ENCODE measurements at places on chromosomes 7 and 10.

DNA sequence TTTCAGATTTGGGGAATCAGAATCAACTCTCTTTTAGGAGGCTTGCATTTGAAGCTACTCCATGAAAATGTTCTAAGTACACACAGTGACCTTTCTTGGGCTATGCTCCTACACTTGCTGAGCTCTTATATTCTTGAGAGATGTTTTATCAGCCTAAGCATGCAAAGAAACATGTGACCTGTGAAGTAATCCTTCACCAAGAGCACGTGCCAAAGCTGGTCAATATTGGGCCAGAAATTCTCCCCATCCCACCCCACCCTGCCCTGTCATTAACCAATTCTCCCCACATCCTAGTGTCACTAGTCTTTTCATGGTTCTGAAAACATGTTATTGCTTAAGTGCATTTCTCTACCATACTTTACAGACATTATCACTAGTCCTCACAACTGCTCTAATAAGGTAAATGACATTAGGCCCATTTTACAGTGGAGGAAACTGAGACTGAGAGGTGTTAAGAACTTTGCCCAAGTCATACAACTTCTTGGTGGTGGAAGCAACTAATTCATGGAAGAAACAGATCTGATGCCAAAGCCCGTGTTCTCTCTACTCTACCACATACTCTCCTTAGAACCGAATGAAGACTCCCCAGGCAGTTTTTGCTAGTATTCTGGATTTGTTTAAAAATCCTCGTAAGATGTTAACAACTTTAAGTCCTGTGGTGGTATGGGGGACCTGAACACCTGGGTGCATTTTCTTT is 200.6 kb downstream of the PTEN start:
- no peak for DNase-seq

- no peak for DNase-seq
Observed at GRCh38 chr10:75043256-75044131, 68.0 kb upstream of the SAMD8 start.

GRCh38 chr7:107179326-107180164 is 10.7 kb downstream of the HBP1 start:
- peak; percentile 39 for DNase-seq

GRCh38 chr10:9613338-9614075 is 1404.2 kb upstream of the CELF2 start:
- no peak for DNase-seq

DNA sequence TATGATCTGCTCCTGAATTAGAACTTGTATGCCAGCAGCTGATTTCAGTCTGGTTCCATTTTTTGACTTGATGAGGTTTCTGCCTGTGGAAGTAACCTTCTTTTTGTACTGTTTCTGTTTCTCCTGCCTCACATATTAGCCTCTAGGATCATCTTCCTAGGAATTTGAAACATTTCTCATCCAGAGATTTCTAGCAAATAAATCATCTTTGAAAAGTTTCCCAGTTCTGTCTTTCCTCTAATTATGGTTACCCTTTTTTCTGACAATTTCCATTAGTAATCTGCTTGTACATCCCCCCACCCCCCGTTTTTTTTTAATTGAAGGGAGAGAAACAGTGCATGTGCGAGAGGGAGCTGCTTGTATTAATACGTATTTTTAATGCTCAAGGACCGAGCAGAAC is 92.2 kb downstream of the NRF1 start:
- no peak for DNase-seq

- DNase-seq: no peak
Observed at GRCh38 chr10:79406683-79407422, 38.6 kb downstream of the ZCCHC24 start.

GRCh38 chr7:140518370-140519006 is 39.2 kb upstream of the MKRN1 start:
- DNase-seq: no peak

- DNase-seq: no peak
Observed at GRCh38 chr10:133157662-133158436, 2.2 kb upstream of the KNDC1 start.

GRCh38 chr7:17965603-17966002 is 25.3 kb upstream of the SNX13 start:
- peak; percentile 32 for DNase-seq

DNA sequence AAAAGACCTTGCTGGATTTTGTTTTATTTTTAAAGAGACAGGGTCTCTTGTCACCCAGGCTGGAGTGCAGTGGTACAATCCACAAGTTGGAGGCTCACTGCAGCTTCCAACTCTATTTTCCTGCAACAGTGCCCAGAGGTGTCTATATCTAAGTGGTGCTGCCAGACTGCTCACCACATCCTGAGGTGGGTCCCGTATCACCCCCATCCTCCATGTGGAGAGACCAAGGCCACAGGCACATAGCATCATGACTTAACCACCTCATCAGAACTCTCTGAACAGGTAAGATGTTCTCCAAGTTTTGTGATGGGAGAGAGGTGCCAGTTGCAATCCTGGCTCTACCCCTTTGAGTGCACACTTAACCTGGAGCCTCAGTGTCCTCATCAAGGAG is 98.2 kb downstream of the RNF216 start:
- DNase-seq: no peak

GRCh38 chr10:49363309-49364031 is 32.4 kb downstream of the DRGX start:
- no peak for DNase-seq

DNA sequence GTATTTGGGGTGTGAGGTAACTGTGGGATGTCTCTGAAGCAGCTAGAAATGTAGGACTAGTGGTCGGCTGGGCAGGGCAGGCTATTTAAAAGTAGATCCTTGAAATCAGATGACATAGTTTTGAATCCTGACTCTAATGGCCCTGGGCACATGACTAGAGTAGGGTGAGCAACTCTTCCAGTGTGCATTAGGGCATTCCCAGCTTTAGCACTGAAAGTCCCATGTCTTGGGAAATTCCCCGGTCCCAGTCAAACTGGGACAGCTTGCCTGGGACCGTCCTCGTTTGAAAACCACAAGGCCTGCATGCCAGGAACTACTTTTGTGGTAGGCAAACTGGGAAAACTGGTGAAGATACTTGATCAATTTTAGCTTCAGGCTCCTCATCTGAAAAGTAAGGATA is 255.3 kb downstream of the PTEN start:
- DNase-seq: no peak

DNA sequence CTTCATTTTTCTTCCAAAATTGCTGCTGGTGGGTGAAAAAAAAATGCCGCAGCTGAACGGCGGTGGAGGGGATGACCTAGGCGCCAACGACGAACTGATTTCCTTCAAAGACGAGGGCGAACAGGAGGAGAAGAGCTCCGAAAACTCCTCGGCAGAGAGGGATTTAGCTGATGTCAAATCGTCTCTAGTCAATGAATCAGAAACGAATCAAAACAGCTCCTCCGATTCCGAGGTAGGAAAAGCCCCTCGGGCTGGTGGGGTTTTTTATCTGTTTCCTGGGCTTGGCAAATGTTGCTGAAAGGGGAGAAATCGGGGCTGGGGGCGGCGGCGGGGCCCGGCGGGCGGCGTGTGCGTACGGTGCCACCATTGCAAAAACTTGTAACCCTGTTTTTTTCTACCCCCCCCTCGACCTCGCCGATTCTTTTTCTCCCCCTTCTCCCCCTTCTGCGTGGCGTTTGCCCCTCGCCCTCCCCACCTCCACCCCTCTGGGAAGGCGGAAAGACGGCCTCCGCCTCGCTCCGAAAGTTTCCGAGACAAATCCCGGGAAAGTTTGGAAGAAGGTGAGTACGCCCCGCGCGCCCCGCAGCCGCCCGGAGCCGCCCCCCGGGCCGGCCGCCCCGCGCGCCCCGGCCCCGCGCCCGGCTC is 789 bp downstream of the TCF7L2 start:
- DNase-seq: no peak

DNA sequence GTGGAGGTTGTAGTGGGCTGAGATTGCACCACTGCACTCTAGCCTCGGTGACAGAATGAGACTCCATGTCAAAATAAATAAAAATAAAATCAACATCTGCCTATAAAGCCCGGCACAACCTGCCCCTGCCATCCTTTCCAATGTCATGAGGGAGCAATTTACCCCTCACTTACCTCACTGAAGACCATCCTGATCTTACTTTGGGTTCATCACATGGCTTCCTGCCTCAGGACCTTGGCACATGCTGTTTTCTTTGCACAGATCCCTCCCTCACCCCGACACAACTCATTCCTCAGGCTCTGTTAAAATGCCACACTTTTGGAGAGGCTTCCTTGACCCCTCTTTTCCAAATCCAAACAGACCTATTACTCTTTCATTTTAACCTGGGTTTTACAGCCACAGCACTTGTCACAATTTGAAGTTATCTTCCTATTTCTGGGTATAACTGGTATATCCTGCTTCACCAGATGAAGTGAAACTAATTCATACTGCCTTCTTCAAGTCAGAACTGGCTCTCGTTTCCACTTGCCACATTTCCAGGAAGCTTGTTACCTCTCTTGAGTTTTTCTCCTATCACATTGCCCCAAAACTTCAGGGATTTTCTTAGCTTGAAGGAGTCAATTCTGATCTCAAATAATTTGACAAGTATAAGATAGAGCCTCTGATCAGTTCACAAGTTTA is 69.3 kb upstream of the PARD3 start:
- no peak for DNase-seq

DNA sequence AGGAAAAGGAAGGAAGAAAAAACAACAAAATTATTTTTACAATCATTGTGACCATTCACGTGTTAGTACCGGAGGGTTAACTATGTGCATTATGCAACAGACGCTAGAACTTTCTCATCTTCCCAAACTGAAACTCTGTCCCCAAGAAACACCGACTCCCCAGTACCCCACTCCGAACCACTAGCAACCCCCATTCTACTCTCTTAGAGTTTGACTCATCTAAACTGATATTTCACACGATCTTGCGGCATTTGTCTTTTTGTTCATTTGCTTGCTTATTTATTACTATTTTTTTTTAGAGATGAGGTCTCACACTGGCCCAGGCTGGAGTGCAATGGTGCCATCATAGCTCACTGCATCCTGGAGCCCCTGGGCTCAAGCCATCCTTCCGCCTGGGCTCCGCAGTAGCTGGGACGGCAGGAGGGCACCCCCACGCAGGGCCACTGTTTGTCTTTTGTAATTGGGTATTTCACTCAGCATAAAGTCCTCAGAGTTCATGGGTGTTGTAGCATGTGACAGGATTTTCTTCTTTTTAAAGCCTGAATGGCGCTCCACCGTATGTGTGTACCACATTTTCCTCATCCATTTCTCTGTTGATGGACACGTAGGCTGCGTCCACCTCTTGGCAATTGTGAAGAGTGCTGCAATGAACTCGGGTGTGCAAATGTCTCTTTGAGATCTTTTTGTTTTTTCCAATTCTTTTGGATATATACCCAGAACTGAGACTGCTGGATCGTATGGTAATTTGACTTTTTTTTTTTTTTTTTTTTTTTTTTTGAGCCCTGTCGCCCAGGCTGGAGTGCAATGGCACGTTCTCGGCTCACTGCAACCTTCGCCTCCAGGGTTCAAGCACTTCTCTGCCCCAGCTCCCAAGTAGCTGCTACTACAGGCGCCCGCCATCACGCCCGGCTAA is 9.5 kb downstream of the MNX1 start:
- DNase-seq: no peak

DNA sequence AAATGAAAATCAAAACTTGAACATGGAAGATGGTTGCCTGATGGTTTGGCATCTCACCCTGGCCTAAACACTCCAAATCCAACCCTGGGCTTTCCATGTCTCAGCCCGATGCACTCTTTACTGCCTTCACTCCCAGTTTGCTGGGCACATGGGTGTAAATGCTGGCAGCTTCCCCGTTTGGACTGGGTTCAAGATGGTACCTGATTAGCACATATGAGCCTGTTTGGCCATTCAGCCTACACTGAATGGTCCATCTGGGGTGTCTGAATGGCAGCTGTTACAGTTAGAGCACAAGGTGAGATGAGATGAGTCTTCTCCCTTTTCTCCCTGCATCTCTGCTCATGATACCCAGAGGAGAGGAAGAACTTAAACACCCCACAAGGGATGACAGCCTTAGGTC is 37.1 kb downstream of the ATXN7L1 start:
- no peak for DNase-seq

GRCh38 chr10:130961506-130962239 is 349.8 kb downstream of the TCERG1L start:
- DNase-seq: no peak

DNA sequence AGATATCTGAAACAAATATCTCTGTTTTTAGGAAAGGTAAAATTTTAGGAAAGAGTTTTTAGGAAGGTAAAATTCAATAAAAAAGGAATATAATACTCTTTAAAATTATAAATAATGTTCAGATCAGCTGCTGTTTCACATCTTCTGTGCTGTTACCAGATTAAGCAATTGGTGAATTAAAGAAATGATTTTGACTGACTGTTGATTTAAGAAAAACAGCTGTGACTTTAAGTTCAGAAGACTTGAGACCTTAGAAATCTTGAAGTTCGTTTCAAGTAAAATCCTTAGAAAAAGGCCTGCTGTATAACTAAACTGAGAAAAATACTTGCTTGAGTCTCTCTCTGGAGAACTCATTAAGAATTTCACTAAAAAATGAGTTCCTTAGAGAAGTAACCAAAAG is 250.6 kb downstream of the DOCK4 start:
- no peak for DNase-seq

DNA sequence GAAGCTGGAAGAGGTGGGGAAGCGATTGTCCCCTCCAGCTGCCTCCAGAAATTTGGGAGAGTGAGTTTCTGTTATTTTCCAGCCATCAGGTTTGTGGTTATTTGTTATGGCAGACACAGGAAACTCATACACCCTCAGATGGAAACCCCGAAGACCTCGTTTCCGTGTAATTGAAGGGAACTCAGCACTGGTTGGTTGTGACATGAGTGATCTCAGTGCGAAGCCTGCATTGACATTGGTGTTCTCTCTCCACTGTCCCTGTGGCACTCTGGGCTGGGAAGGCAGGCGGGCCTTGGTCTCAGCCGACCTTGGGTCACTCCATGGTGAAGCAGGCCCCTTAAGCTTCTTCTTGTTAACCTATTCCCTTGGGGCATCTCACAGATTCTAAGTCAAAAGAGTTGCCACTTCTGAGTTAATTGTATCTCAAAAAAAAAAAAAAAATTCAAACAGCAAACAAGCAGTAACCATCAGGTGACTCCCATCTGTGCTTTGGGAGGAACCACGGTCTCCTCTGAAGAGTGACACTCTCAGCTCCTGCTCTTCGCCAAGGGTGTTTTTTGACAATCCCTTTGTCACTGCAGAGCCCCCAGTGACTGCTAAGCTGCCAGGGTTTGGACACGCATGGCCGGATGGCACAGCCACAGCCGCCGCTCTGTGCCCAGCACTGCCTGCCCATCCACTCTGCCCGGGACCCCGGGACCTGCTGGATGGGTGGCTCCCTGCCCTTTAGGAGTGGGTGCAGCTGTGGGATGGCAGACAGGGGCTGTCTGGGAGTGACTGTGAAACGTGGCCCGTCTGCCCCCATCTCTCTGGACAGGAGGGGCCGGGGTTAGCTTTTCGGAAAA is 233.6 kb downstream of the PRPF18 start:
- no peak for DNase-seq

GRCh38 chr10:77350711-77351119 is 286.9 kb downstream of the KCNMA1 start:
- peak; percentile 62 for DNase-seq

DNA sequence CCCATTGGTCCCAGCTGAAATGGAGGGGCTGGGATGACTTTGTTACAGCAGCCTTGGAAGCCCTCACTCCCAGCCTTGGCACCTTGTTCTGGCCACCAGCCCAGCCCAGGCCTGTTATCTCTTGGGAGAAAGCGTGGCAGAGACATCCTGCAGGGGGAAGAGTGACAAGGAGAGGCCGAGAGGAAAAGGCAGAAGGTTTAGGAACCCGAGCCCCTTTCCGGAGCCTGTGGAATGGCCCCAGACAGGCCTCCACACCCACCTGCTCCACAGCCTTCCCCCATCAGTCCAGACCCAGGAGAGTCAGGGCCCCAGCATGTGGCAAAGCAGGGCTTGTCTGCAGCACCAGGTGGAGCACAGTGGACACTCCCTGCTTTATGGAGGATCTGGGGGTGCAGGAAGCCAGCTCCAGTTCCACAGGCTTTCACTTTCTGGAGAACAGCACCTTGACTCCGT is 24.1 kb upstream of the TRIM8 start:
- DNase-seq: no peak

All from LoVo (cell line).